ENCODE measurements at places on chromosomes 16 and 17.

DNA sequence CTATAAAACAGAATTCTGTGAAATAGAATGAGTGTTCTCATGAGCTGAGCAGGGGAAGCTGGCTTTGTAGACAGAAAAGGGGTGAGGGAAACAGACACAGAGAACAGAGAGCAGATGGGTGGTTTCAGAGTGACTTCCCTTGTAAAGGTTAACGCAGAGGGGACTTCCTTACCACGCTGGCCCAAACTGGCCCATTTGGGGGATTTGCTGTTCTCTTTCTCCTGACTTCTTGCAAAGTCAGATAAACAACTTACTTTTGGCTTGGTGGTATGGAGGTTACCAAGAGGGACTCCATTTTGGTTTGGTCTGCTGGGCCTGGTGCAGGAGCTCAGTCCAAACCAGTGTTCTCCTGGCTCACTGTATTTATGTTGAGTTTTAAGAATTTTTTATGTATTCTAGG is 48.4 kb downstream of the SEC14L1 start:
- DNase-seq: no peak

DNA sequence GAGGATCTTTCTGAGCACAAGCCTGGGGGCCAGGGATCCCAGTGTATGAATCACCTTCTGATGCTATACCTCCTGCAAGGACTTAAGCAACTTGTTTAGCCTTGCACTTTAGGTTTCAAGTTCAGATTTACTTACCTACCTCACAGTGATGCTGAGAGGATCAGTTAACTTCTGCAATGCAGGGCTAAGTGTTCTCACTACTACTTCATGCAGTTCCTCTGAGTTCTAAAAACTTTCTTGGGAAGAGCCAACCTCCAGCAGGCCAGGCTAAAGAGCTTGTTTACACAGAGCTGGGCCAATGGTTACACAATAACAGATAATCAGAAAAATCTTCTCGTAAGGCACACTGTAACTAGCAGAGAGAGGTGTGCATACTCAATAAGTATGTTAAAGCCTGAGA is 13.0 kb downstream of the VEZF1 start:
- no peak for DNase-seq

DNA sequence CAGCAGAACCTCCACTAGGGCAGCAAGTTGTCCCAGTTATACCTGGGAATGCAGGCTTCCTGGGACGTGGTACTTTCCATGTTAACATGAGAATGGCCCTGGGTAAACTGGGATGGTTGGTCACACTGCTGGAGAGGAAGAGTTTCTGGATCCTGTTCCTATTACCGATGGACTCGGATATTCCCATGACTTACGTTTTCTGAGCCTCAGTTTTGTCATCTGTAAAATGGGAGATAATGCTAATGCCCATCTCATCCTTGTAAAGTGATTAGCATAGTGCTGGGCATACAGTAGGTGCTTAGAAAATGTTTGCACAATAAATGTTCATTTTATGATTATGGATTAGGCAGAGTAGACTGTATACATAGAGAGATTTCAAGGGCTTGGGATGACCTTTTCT is 280.9 kb upstream of the EEF2KMT start:
- DNase-seq: no peak

GRCh38 chr17:38509772-38510420 is 81.6 kb downstream of the ARHGAP23 start:
- DNase-seq: no peak

- no peak for DNase-seq
Measured at GRCh38 chr17:45131616-45132319, 547 bp downstream of the PLCD3 start.

- no peak for DNase-seq
Measured at GRCh38 chr16:12291989-12292759, 315.6 kb downstream of the SNX29 start.

- no peak for DNase-seq
Measured at GRCh38 chr16:84567286-84567962, 50.5 kb downstream of the COTL1 start.

GRCh38 chr16:89334050-89334449 is 116.5 kb downstream of the ZNF778 start:
- no peak for DNase-seq

DNA sequence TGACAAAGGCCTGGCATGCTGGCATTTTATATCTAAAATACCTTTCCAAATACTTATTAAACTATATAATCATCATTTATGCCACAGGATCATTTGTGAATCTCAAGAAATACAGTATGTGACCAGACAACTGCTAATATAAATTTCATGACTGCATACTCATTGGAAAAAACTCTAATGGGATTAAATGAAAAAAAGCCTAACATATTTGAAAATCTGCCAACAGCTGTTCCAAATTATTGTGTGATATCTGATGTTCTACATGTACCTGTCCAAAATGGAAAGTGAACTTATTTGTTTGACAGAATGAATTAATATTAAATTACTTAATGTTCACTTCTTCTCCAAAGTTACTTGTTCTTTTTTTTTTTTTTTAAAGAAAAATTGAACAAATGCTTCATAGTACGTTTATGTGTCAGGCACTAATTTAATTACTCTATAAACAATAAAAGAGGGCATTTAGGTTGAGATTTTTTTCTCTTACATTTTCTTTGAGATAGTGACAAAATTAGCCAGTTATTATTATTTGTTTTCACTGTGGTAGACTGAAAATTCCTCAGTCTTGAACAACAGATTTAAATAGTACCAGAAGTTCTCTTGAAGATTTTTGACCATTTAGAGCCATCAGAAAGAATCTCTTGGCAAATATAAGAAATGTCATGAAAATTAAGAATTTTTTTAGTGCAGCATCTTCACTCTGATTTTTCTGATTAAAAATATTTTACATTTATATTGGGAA is 114.0 kb downstream of the FTO start:
- DNase-seq: peak; percentile 43

DNA sequence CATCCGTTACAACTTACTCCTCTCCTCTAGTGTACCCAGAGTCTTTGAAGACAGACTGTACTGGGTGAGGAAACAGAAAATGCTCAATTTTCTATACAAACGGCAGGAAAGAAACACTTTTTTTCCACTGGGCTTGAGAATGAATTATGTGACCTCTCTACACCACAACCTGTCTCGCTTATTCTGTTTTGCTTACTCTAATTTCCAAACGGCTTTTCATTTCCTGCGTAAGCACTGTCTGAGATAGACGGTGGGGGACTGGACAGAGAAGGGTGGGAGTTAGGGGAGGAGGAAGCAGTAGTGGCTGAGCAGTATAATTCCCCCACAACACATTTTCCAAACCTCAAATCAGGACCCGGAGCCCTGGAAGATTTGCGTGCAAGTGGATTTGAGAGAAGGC is 191.4 kb upstream of the SDK2 start:
- DNase-seq: no peak

- DNase-seq: no peak
Measured at GRCh38 chr17:50924800-50925199, 58.6 kb upstream of the TOB1 start.

- DNase-seq: no peak
Measured at GRCh38 chr16:73268366-73268993, 220.6 kb upstream of the ZFHX3 start.

GRCh38 chr17:17781591-17782496 is 54.9 kb downstream of the SREBF1 start:
- DNase-seq: no peak

DNA sequence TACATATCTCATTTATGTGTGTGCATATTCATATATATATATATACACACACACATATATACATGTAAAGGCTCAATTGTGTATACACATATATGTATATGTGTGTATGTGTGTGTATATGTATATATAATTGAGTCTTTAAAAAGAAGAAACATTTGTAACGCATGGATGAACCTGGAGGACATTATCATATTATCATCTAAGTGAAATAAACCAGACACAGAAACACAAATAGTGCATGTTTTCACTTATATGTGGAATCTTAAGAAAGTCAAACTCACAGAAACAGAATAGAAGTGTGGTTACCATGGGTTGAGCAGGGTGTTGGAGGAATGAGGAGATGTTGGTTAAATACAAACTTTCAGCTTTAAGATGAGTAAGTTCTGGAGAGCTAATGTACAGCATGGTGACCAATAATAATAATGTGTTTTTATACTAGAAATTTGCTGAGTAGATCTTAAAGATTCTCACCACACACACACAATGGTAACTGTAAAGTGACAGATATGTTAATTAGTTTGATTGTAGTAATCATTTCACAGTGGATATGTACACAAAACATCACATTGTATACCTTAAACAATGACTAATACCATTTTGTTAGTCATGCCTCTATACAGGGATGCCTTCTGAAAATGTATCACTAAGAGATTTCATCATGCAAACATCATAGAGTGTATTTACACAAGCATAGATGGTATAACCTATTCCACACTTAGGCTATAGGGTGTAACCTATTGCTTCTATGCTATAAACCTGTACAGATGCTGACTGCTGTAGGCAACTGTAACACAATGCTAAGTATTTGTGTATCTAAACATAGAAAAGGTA is 132.6 kb upstream of the CACNG5 start:
- no peak for DNase-seq

GRCh38 chr16:89723279-89724250 is 2.2 kb downstream of the ZNF276 start:
- no peak for DNase-seq

DNA sequence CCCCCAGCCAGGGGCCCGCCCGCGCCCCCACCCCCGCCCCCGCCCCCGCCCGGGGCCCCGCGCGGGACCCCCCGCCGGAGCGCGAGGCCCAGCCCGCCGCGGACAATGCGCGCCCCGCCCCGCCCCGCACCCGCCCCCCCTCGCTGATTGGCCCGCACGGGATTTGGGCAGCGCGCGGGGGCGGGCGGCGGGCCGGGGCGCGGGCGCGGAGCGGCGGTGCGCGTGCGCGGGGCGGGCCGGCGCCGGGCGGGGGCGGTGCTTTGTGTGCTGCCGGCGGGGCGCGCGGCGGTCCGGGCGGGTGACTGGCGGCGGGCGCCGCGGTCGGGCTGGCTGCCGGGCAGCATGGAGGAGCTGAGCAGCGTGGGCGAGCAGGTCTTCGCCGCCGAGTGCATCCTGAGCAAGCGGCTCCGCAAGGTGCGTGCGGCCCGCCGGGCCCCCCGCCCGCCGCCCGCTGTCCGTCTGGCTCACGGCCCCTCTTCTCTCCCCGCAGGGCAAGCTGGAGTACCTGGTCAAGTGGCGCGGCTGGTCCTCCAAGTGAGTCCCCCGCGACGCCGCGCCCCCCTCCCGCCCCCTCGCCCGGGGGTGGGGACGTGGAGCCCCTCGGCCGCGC is at the start of gene CBX2:
CBX2 (plus strand) TSS at position 255 of the 610 bp plus-strand sequence; CDS start at position 343, 88 bp downstream.
- DNase-seq: no peak

- DNase-seq: no peak
Measured at GRCh38 chr16:20956319-20956718, 55.7 kb downstream of the LYRM1 start.

DNA sequence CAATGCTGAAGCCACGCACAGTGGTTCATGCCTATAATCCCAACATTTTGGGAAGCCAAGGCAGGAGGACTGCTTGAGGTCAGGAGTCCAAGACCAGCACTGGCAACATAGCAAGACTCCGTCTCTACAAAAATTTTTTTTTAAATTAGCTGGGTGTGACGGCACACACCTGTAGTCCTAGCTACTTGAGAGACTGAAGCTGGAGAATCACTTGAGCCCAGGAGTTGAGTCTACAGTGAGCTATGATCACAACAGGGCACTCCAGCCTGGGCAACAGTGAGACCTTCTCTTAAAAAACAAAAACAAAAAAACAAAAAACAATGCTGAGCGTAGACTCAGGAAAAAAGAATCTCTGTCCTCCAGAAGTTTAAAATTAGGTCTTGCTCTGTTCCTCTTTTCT is 6.1 kb downstream of the GNA13 start:
- DNase-seq: no peak

DNA sequence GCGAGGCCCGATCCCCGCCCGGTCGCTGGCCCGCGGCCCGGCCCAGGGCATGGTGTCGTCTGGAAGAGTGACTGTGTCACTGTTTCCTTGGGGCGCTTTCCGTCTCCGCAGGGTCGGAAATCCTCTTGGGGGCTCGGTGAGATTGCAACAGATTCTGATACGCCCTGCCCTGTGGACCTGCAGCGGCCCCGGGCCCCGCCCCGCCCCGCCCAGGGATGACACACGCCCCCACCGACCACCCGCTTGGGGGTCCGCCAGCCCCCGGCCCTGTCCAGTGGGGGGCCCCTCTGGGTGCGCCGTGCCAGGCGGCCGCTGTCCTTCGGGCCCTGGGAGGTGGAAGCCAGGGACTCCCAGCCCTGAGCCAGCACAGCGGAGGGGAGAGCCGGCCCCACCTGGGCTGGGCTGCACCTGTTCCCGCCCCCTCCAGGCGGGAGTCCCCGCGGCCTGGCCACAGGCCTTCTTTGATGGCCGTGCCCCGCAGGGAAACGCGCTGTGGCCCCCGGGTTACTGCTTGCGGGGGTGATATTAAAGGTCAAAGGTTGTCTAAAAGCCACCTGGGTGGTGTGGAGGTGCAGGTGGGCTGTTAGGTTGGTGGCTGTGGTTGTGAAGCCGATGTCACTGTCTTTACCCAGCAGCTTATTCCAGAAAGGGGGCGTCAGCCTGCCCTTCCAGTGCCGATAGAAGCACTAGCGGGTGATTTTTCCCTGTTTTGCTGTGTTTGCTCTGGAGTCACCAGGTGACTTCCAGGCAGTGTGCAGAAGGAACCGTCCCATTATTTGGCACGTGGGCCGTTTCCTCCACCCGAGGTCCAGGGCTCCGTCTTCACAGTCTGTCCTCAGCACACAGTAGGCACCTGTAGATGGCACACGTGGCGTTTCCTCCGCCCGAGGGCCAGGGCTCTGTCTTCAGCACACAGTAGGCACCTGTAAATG is 752 bp downstream of the TBC1D24 start:
- DNase-seq: no peak

- DNase-seq: no peak
Measured at GRCh38 chr16:27460663-27461482, 58.9 kb downstream of the IL21R start.

DNA sequence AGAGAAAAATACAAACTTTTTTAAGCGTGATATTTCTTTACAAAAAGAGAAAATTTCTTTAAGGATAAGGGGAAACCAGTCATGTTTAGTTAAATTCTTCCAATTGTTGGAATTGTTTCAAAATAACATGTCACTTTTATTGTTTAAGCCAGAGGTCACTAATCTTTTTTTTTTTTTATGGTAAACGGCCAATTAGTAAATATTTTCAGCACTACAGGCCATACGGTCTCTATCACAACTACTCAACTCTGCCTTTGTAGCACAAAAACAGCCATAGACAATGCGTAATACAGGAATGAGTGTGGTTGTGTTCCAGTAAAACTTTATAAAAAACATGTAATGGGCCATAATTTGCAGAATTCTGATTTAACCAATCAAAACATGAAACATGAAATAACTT is 401.4 kb downstream of the GRIN2A start:
- DNase-seq: no peak
